GOT3 (cell line): ENCODE measurements at places on chromosomes 6 and 20.

DNA sequence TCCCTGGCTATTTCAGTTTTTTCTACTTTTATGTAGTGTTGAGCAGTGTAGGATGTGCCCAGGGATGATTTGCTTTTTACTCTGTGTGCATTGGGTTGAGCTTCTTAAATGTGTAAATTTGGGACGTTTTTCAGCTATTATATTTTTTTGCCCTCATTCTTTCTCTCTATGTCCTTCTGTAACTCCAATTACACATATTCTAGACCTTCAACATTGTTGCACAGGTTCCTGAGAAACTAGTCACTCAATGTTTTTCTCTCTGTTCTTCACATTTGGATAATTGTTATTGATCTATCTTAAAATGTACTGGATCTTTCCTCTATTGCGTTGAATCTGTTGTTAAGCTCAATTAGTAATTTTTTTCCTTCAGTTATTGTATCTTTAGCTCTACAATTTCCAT, 162.7 kb upstream of the TCF21 start:
- no peak for DNase-seq

GRCh38 chr6:128464790-128465189, 55.6 kb downstream of the PTPRK start:
- DNase-seq: no peak

- DNase-seq: no peak
Measured at GRCh38 chr6:17877895-17878440, 109.5 kb downstream of the KIF13A start.

DNA sequence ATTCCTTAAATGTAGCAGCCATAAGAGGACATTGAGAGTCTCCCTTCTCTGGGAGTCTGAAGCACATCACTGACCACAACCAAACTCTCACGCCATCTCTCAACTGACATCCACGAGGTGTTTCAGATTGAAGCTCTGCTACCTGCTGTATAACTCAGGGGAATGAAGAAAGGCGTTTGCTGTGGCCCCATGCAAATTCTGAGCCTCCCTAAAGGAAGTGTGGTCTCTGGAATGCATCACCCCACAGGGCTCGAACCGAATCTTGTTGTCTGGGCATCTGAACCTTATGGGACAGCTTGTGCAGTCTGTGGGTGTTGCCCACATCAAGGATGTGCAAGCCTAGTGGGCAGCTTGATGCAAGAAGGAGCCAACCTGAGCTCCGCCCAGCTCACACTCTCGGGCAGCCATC, 10.9 kb downstream of the PMEPA1 start:
- no peak for DNase-seq

GRCh38 chr6:140784573-140784972, 1348.2 kb upstream of the GJE1 start:
- no peak for DNase-seq

DNA sequence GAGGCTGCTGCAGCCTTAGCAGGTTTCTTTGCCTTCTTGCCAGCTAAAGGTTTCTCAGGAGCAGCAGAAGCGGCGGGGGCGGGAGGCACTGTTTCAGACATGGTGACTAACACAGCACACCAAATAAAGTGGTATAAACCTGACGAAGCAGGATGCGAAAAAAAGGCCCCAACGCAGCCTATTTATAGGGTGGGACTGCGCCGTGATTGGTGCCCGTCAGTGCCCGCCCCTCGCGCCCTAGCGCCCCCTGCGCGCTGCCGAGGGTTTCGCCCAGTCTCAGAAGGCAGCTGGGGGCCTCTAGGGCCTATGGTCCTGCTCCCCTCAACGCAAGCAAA, 55.0 kb downstream of the TRIM38 start:
- peak; percentile 32 for DNase-seq

GRCh38 chr20:16699293-16699692, 30.5 kb upstream of the SNRPB2 start:
- no peak for DNase-seq

- no peak for DNase-seq
Measured at GRCh38 chr6:107491138-107491609, 1.3 kb downstream of the SOBP start.

- no peak for DNase-seq
Measured at GRCh38 chr20:57522380-57523140, 2.4 kb downstream of the CTCFL start.

- no peak for DNase-seq
Measured at GRCh38 chr6:117075218-117075617, 190.1 kb upstream of the VGLL2 start.

- DNase-seq: no peak
Measured at GRCh38 chr6:43395776-43396175, 26.3 kb upstream of the ZNF318 start.

GRCh38 chr20:21513181-21513663, 642 bp downstream of the NKX2-2 start:
- DNase-seq: no peak

GRCh38 chr6:55916188-55916587, 40.8 kb upstream of the BMP5 start:
- no peak for DNase-seq

DNA sequence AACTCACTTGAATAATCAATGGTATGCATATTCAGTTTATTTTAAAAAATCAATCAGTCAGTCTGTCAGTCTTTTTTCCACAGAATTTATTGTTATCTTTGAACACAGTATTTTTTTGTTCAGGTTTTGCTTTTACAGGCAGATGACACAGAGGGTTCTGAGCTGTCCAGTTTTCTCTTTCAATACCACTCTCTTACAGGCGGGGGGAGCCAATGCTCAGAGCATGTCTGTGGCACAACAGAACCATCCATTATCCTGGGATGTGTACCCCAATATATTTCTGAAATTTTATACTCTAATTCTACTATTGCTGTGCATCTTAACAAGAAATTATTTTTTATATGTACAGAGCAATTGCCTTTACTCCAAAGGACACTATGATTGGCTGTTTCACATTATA, 21.2 kb downstream of the ROS1 start:
- DNase-seq: no peak

DNA sequence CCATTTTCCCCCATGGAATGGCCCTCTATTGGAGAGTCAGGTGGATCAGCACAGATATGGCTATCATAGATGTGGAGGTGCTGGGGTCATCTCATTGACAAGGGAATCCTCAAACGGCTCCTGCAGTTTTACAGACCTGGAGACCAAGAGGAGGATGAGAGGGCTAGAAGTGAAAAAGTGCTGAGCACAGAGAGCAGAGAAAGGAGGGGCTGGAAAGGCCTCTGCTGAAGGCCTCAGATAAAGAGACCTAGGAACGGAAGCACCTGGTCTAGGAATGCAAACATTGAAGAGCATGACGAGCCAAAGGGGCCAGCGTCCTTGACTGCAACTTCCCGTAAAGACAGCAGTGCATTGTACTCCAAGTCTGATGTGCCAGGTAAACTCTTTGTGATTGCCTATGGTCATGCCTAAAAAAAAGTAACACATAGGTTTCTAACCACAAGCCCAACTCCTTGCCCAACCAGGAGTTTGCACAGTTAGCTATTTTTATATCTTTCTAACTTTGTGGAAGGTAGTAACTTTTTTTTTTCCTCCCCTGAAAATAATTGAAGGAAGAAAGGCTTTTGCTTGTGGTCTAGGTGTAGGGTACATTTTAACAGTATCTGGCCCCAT, 15.2 kb downstream of the RSPH4A start:
- no peak for DNase-seq

DNA sequence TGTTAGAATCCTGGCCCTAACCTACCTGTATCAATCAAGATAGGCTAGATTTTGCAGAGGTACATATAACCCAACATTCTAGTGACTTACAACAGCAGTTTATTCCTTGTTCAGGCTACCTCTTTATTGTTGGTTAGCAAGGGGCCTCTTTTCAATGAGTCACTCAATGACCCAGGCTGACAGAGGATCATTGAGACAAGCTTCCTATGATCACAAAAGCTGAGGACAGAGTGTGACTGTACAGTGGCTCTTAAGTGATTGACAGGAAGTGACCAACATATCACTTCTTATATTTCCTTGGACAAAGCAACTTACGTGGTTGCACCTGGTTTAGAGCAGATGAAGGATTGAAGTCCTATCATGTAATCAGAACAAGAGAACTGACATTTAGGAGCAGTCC, 740.9 kb downstream of the FRK start:
- no peak for DNase-seq

GRCh38 chr6:76057469-76057868, 15.0 kb downstream of the IMPG1 start:
- DNase-seq: no peak

DNA sequence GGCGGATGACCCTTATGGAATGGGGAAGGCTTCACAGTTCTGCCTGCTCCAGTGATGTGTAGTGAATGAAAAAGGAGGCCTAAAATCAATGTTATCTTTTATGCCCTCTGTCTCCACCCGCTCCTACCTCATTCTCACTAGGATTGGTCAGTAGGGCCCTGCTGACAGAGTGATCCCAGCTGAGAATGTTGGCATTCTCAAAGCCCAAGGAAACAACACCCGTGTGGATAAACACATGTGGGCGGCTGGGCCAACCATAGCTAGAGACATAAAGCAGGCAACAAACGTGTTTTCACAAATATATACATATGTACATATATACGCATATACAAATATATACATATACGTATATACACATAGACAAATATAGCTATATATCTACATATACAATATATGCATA, 4.5 kb downstream of the RIPK1 start:
- DNase-seq: no peak

DNA sequence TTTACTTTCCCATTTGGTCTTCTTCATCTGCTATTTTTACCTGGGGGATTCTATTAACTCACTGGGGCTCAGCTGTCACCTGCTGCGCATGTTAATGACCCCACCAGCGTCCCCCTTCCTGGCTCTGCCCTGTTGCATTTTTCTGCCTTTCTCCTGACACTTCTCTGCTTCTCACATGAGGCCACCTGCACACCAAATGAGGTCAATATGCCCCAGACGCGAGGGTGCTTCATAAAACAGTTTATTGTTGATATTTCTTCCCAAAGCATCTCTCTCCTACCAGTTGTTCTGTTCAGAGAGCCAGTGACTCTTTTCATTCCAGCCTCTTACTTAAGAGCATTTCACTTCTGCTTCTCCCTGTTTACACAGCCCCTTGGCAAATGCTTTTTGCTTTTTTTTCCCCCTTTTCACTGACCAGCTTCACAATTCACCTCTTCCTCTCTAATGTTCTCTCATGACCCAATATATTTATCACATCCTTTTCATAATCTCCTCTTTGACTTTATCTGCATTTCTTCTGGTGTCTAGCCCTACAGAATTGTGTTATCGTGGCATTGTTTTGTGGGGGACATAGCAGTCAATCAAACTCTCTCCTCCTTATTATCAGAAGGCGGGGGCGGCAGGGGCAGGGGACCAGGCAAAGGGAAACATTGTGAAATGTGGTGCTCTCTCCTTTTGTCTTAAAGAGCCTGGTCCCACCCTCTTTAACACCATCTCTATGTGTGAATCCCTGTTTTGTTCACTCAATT, 545.8 kb upstream of the CITED2 start:
- no peak for DNase-seq

GRCh38 chr6:142542704-142543233, 241.0 kb downstream of the ADGRG6 start:
- peak; percentile 9 for DNase-seq

- DNase-seq: no peak
Measured at GRCh38 chr20:53302695-53303412, 290.8 kb downstream of the ZNF217 start.

- no peak for DNase-seq
Measured at GRCh38 chr6:156809034-156809433, 31.9 kb downstream of the ARID1B start.

- no peak for DNase-seq
Measured at GRCh38 chr6:23591761-23592160, 534.3 kb upstream of the NRSN1 start.

- no peak for DNase-seq
Measured at GRCh38 chr6:161544801-161545480, 271.1 kb upstream of the AGPAT4 start.

- no peak for DNase-seq
Measured at GRCh38 chr6:131924881-131925474, 26.2 kb downstream of the CCN2 start.

- DNase-seq: no peak
Measured at GRCh38 chr20:46350201-46350985, 42.1 kb upstream of the CDH22 start.

DNA sequence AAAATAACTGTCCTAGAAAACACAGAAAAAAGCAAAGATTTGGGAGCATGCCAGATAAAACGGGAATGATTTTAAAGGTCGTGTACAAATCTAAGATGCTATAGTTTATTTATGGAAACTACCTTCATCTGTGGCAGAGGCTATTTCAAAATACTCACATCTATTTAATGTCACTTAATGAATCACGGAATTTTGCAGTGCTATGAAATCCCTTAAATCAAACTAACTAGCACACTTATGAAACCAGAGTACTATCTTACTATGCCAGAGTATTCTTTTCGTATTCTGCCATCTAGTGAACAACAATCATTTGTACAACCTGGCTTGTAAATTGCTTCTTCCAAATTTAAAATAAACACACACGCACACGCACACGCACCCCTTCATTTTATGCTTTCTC, 77.9 kb upstream of the BMP5 start:
- DNase-seq: no peak

- no peak for DNase-seq
Measured at GRCh38 chr6:111711476-111711875, 105.8 kb upstream of the TRAF3IP2 start.

DNA sequence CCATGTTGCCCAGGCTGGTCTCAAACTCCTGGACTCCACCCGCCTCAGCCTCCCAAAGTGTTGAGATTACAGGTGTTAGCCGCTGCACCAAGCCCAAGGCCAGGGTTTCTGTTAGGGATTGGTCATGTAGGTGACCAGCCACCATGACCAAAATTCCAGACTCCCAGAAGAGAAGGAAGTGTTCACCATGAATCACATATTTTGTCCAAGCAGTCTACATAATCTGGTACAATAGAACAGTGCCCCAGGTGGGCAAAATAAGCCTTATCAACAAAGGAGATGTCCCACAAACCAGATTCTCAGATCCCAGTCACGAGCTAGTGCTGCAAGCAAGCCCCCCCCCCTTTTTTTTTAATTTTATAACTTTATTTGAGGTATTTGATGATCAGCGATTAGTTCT, 20.0 kb downstream of the ZNF341 start:
- DNase-seq: no peak

DNA sequence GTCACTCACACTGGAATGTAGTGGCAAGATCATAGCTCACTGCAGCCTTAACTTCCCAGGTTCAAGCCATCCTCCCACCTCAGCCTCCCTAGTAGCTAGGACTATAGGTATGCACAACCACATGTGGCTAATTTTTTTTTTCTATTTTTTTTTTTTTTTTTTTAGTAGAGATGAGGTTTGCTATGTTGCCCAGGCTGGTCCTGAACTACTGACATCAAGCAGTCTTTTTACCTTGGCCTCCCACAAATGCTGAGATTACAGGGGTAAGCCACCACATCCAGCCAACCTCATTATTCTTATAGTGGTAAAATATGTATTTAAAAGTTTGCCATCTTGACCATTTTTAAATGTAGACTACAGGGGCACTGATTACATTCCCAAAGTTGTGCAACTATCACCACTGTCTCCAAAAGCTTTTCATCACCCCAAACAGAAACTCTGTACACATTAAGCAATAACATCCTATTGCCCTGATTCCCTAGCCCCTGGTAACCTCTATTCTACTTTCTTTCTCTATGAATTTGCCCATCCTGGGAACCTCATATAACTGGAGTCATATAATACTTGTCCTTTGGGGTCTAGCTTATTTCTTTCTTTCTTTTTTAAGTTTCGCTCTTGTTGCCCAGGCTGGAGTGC, 268.0 kb upstream of the JARID2 start:
- no peak for DNase-seq

GRCh38 chr6:134447423-134447822, 129.5 kb upstream of the SGK1 start:
- no peak for DNase-seq
